NCI-H2171 (cell line): ENCODE measurements at places on chromosomes 4 and X.

DNA sequence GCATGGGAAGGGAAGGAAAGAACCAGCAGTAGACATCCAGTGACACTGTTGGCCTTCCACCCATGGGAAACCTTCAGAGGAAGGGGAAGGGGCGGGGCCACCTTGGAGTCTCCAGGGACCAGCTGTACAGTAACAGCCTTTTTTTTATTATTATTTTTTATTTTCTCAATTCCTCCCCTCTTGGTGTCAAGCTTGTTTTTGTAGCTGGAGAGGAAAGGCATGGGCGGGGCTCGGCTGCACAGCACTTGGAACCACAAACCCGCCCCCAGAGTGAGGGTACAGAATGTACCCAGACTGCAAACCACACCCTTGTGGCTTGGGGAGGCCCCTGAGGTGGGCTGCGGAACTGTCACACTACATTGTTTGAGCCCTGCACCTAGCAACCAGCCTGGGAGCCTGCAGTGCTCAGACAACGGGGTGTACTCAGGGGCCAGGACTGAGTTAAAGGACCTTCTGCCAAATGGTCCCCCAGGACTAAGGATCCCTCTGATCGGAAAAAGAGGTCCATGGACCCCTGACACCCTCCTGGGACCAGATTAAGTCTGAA, 45.7 kb downstream of the PRPS1 start:
- DNase-seq = peak; percentile 35

DNA sequence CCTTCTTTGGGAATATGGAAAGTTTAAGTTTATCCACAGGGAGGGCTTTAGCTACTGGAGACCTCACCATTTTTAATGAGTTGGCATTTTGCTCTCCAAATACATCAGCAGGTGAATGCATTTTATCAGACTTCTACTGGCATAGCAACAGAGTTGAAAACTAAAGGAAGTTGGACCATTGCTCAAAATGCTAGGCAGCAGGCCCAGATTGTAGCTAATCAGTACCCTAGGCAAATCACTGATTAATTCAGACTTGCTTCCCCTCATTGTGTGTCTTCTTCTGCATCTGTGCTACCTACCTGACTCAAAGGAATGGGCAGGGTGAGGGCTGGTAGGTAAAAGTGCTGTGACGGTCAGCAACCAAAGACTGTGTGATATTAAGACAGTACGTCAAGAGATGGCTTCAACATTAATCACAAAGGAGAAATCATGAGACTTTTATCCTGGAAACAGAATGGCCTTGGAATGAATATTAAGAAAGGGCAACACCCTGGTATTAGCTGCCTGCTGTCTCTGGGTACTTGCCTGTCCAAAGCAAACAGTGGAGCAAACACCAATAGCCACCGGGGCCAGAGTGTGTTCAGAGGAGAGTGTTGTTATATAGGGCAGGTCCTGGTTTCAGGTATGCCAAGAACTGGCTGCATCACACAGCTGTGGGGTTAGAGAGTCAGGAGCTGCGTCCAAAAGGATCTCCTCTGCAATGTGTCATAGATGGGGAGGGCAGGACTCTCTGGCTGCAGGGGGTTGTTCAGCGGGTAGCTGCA, 17.1 kb upstream of the SMIM20 start:
- no peak for DNase-seq

DNA sequence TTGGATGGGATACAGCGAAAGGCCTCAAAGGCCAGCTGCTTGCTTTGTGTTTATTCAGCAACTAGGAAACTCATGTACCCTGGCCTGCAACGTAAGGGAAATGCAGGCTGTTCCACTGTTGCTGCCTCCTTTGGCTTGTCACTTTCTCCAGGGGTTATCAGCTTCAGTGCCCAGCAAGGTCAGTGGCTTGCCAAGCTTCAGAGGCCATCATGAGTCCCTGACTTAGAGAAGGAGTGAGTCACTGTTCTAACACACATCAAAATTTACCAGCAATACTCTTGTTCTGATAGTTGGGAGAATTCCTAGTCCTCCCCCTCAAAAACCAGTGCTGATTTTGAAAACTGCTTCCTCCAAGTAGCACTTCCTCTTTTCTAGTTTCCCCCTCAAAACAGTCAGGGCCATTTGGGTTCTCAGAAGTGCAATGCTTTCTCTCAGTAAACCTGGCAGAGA, 250.8 kb downstream of the ARHGAP24 start:
- DNase-seq = no peak

- no peak for DNase-seq
Observed at GRCh38 chr4:117385526-117385925, 300.1 kb upstream of the TRAM1L1 start.

GRCh38 chrX:111837197-111837596, 38.8 kb upstream of the TRPC5OS start:
- DNase-seq = peak; percentile 43
